Naive B cell (primary cell): ENCODE measurements at places on chromosomes 3 and 15. TPM values are rescaled to one million over a fixed set of nuclear protein-coding genes. Genes with fewer than 3 reads are reported as not detected.
A peak's percentile ranks its signal among the peaks of the same experiment; 100 is the strongest.

The GOLGA8S gene
- not detected for polyA plus RNA-seq

The GASK1A gene
- not detected for polyA plus RNA-seq

The GRAMD1C gene
- polyA plus RNA-seq: 5.5 TPM

The CCDC39 gene
- polyA plus RNA-seq: not detected

The CLDN18 gene
- polyA plus RNA-seq: not detected

The CCNL1 gene
- polyA plus RNA-seq: 64.1 TPM

DNA sequence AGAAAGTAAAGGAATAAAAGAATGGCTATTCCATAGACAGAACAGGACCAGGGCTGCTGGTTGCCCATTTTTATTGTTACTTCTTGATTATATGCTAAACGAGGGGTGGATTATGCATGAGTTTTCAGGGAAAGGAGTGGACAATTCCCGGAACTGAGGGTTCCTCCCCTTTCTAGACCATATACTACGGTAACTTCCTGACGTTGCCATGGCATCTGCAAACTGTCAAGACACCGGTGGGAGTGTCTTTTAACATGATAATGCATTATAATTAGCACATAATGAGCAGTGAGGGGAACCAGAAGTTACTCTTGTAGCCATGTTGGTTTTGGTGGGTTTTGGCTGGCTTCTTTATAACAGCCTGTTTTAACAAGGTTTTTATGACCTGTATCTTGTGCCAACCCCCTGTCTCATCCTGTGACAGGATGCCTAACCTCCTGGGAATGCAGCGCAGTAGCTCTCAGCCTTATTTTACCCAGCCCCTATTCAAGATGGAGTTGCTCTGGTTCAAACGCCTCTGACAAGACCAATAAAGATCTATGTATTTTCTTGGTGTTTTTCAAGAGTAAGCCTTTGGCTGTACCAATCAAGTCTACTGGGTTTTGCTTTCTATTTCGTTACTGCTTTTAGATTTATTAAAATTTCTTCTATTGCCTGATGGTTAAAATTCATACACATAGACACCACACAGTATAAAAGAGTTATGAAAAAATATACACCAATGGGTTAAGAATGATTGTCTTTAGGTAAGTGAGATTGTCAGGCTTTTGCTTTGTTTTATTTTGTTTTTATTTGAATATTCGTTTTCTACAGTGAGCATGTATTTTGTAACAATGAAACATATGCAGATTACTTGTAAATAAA, 37.4 kb upstream of the CTDSPL start:
- DNase-seq: no peak

- no peak for DNase-seq
These were observed 70.1 kb downstream of the CSNK1G1 start for GRCh38 chr15:64285871-64286270.

DNA sequence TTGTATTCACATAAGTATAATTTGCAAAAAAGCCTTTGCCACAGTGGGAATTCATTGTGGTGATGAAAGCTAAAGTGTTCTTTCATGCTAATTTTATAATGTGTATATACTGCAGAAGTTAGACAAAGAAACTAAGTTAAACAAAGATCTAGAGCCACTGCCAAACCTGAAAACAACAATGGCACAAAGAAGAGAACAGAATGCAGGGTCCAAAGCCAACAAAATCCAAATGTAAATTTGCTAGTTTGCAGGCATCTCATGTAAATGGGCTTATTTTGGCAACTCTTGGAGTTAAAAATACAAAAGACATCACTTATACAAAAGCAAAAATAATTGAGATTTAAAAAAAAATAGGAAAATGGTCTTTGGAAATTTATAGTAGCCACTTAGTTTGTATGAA, 123.0 kb downstream of the TCF12 start:
- DNase-seq: no peak

DNA sequence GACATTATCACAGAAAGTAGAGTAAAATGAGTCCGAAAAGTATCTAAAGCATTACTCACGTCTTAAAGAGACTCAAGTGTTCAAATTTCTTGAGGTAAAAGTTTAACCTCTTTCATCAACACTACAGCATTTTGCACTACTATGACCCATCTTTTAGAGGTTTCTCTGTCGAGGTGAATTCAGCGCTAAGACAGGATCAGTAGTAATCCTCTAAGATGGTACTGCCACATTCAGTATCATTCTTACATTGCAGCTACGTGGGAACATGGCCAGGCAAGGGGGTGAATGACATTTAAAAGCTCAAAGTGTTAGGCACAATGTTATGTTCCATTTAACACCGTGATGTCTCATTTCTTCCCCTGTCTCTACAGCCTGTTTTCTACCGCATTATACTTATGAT, 210.8 kb downstream of the FMN1 start:
- no peak for DNase-seq

GRCh38 chr3:27930052-27930602, 208.0 kb upstream of the EOMES start:
- DNase-seq: no peak

GRCh38 chr3:54862526-54862925, 65.3 kb downstream of the LRTM1 start:
- DNase-seq: no peak

- DNase-seq: no peak
These were observed 17.5 kb downstream of the TMEM207 start for GRCh38 chr3:190432216-190432615.

GRCh38 chr3:150225986-150226385, 182.1 kb upstream of the TSC22D2 start:
- no peak for DNase-seq

- DNase-seq: no peak
These were observed 3.1 kb downstream of the C3orf38 start for GRCh38 chr3:88152841-88153240.

GRCh38 chr15:58401991-58402649, 29.7 kb upstream of the LIPC start:
- no peak for DNase-seq

DNA sequence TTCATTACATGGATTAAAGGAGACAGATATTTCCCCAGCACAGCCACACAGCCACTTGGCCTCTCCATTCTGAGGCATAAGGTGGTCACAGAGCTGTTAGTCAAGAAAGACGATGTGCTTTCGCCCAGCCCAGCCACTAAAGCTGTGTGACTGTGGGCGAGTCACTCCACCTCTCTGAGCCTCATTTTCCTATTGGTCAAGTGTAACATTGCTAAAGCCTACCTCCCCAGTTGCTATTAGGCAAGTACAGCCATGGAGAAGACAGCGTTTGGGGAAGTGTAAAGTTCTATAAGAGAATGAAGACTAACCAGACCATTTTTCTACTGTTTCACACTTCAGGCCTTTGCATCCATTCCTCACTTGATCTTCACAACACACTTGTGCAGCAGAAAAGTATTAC, 24.1 kb downstream of the TMEM40 start:
- no peak for DNase-seq

GRCh38 chr15:78944669-78945407, at the start of gene CTSH:
Gene CTSH (minus strand): TSS chr15:78945046. CDS start chr15:78944981, 65 bp downstream.
- peak; percentile 75 for DNase-seq

DNA sequence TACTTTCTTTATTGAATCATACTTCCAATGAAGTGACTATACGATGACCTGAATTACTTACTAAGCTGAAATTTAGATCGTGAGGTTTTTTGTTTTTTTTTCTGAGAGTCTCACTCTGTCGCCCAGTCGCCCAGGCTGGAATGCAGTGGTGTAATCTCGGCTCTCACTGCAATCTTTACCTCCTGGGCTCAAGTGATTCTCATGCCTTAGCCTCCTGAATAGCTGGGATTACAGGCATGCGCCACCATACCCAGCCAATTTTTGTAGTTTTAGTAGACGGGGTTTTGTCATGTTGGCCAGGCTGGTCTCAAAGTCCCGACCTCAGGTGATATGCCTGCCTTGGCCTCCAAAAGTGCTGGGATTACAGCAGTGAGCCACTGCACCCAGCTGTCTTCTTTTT, 28.7 kb downstream of the SPPL2A start:
- no peak for DNase-seq

DNA sequence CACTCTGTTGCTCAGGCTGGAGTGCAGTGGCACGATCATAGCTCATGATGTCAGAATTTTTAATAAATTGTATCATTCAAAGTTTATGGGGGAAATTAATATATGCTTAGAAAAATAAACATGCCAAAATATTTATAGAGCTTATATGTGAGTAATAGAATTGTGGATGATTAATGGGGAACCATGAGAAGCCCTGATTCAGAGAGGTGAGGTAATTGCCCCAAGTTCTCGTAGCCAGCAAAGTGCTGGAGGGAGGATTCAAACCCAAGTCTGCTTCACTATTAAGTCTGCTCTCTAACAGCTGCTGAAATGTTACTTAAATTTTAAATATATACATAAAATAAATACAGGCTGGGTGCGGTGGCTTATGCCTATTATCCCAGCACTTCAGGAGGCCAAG, 26.2 kb upstream of the IGF2BP2 start:
- DNase-seq: no peak

DNA sequence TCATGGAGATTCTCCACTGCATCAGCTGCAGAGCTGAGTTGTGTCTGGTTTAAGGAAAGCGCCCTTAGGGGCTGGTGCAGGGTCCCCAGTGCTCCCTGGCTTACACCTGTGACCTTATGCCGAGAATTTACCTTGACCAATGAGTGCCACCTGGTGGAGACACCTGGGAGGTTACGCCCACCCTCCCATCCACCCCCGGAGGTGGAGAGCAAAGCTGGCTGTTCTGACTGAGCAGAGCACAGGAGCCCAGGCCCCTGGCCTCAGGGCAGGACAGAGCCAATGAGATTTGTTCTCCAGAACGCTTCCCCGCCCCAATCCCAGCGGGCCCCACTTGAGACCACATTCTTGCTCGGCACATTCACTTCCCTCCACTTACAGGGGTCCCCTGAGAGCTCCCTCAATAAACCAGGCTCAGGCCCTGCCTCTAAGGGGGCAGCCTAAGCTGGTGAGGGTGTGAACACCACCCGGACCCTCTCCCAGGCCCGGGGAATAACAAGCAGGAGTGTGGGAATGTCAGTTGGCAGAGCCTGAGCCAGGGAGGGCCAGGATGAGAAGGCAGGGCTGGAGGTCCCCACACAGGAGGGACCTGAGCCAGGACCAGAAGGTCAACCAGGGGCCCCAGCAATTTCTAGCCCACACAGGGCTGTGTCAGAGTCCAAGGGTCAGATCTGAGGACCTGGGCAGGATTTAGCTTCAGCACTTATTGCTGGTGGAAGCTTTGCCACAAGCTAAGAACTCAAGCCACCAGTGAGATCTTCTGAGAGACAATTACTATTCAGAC, 117.1 kb downstream of the TPRA1 start:
- DNase-seq: no peak

- no peak for DNase-seq
These were observed 100.0 kb downstream of the MME start for GRCh38 chr3:155179966-155180757.

GRCh38 chr3:72675243-72675642, 173.0 kb downstream of the SHQ1 start:
- DNase-seq: no peak

GRCh38 chr3:156978481-156978961, 152.4 kb downstream of the LEKR1 start:
- peak; percentile 77 for DNase-seq

DNA sequence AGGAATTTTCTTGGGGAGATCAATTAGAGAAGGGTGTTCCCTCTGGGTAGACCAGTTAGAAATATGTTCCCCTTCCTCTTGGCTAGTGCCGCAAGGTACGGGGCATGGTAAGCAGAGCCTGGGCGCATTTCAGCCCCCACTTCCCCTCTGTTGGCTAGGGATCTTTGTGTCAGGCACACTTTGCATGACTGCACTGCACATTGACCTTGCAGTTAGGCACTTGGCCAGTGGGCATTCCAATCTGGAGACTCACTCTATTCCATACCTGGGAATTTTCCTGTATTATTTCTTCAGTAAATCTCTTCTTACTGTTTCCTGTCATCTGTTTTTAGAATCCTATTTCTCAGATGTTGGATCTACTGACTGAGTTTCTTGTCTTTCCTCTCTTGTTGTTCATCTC, 30.0 kb upstream of the CACNA1D start:
- no peak for DNase-seq

DNA sequence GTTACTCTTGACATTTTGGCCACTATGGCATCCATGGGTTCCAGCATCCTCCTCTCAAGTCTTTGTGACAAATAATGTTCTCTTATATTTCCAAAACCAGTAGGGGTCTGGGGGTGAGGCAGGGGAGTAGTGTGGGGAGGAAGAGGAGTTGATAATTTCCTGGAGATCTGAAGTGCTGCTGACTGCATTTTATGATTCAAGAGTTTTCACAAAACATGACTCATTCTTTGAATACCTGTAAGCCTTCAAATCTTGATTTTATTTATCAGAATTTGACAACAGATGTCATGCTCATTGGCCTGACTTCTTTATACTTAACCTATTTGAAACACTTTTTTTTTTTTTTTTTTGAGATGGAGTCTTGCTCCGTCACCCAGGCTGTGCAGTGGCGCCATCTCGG, 98.8 kb upstream of the PLXND1 start:
- no peak for DNase-seq

GRCh38 chr3:8445861-8446260, 55.8 kb upstream of the LMCD1 start:
- DNase-seq: no peak

GRCh38 chr15:79916502-79917132, 19.8 kb upstream of the MTHFS start:
- no peak for DNase-seq

DNA sequence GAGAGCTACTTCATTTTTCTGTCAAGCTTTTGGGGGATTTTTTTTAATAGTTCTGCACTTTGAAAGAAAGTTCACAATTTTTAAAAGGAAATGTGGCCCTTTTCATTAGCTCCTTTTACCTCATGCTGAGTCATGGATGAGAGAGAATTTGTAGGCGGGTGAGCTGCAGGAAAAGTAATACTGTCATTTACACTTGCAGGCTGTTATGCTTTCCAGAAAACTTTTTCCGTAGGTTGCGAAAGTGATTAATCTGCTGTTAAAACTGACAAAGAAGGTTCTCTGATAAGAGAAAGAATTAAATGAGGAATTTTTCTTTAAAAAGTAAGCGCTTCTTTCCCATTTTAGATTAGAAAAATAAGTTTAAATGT, 430.2 kb downstream of the LPP start:
- no peak for DNase-seq

GRCh38 chr3:81859524-81859923, 98.1 kb upstream of the GBE1 start:
- DNase-seq: no peak

DNA sequence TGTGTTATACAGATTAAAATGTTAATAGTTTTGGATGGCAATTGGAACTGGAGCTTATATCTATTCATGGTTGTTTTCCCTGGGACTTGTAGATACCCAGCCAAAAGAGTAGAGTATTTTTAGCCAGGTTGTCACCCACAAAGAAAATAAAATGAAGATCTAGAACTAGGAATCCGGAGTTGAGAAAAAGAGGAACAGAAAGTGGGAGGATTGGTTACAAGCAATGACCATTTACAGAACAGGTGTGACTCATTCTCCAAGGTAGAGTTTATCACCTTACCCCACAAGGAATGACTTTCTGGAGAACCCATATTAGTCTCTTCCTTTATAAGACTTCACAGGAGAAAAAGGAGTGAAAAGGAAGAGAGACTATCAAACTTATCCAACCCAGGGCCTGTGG, 99.8 kb downstream of the TMEM108 start:
- no peak for DNase-seq

- no peak for DNase-seq
These were observed 91.3 kb downstream of the ARNT2 start for GRCh38 chr15:80495401-80495942.
